ENCODE measurements at places on chromosomes 4 and X.

- DNase-seq = no peak
Observed at GRCh38 chrX:131895807-131896206, 127.3 kb upstream of the STK26 start.

DNA sequence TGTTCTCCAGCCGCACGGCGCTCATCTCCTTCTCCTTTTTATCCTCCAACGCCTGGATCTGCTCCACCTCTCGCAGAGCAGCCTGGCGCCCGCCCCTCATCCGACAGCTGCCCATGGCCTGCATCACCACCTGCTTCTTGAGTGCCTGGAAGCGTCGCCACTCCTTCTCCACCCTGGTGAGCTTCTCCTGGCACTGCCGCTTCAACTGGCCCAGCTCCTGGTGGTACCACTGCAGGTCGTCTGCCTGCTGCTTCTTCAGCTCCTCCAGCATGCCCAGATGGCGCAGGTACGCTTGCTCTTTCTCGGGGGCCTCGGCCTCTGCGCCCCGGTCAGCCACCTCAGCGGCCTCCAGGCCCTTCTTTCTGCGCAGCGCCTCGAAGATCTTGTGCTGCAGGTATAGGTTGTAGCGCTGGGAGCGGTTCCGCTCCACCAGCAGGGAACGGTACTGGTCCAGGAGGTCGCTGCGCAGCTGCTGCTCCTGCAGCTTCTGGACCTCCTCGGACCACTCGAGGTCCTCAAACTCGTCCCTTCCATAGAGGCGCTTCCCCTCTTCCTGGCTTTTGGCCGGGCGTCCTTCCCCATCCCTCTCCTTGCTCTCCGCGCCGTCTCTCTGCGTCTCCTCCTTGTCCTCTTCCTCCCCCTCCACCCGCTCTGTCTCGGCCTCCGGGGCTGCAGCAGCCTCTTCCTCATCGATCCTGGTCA is 1.2 kb upstream of the TADA2B start:
- no peak for DNase-seq

DNA sequence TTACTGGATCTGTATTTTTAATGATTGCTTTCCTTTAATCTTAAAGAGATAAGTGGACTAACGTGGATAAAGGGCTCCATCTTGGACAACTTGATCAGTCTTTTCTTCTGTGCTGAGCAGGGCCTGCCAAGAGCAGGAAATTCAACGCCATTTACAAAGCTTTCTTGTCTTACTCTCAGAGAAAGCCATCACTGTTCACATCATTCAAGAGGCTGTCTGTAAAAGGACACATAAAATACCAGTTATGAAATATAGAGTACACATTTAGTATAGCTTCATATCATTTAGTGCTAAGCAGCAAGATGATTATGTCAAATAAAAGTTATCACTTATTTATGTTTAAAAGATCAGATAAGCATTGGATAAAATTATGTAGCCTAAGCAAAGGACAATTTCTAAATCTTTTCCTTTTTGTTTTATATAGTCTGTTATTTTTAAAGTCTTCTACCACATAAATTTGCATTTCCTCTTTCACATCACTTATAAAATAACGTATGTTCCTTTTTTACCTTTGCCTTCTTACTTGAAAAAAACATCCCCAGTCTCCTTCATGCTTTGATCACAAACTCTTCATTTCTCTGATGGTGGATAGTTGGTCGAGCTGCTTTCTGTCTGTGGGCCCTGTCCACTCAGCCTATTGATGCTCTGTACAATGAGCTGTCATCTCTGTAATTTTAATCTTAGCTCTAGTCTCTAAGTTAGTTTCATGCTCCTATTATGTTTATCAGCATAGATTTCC is 2.1 kb upstream of the CCNG2 start:
- no peak for DNase-seq

DNA sequence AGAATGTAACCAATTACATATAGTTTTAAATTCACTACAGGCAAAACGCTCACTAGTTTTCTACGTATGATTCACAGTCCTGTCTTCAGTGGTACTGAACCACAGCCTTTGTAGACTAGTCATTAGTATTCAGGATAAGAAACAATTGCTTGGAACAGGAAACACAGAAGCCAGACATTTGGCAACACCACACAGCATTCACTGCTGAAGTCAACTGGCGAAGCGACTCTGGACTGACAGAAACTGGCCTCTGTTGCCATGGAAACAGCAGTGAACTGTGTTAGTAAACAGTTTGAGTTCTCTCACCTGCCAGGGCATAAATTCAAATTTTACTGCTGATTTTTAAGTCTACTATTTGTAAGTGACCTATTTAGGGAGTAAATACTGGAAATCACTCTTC is 57.6 kb downstream of the MAPK10 start:
- DNase-seq = no peak

DNA sequence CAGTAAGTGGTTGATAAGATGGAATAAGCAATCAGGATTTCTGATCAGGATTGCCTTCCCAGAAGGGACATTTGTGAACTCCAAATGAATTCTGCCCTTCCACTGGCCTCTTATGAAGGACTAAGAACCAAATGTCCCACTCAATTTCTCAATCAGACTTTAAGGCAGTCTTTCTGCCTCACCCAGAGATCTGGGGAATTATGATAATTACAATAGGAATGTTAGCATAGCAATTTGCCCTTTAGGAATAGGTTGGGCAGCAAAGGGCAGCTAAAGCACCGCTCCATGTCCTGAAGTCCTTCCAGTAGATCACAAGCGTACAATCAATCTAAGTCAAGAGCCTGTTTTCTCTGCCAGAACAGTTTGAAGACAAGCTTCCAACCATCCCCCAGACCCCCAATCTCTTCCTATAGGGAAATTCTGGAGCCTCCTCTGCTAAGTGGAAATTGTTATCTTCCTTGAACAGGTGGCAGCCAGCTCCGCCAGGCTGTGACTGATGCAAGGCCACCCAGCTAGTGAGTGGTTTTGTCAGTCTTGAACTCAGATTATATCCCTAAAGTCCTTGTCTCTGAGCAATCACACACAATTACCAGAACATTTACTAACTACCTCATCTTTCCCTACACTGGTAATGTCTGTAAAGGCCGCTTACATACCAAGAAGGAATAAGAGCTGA is 18.6 kb downstream of the NKX3-2 start:
- DNase-seq = no peak

DNA sequence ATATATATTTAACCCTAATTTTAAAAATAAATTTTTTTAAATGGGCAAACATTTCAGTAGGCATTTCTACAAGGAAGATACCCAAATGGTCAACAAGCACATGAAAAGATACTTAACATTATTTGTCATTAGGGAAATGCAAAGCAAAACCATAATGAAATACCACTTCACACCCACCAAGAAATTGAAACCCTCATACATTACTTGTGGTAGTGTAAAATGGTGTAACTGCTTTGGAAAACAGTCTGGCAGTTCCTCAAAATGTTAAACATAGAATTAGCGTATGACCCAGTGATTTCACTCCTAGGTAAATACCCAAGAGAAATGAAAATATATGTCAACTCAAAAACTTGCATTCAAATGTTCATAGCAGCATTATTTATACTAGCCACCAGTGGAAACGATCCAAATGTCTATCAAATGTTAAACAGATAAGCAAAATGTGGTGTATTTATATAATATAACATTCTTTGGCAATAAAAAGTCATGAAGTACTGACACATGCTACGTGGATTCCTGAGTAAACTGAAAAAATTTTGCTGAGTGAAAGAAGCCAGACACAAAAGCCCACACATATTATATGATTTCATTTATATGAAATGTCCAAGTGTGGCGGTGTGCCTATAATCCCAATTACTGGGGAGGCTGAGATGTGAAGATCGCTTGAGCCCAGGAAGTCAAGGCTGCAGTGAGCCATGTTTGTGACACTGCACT is 16.6 kb downstream of the TRIM2 start:
- no peak for DNase-seq

DNA sequence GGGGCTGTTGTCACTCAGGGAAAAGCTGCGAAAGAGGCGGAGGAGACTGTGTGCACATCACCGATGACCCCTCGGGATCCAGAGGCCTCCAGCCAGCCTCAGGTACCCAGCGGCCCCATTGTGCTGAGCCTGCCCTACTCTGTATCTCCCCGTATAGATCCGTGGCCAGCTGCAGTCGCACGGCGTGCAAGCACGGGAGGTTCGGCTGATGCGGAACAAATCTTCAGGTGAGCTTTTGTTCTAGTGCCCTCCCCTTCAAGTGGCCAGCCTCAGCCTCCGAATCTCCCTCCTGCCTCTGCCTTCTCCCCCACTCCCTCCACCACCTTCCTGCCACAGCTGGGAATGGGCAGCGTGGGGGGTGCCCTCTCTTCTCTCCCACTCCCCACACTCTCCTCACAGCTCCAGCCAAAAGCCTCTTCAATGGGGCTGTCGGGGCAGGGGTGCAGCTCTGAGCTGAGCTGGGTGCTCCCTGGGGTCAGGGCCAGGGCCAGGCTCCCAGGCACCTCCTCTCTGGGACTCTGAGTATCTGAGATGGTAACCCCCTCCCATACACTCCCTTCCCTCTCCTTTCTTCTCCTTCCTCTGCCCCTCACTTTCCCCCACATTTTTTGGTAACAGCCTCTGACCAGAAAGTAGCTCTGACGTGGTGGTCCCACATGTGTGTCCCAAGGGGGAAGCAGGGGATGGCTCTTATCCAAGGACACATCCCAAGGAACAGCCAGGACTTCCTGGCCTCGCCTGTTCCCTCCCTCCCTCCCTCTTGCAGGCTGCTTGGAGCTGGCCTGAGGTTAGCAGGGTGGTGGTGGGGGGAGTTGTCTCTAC is 20.4 kb upstream of the UBA1 start:
- DNase-seq = no peak

DNA sequence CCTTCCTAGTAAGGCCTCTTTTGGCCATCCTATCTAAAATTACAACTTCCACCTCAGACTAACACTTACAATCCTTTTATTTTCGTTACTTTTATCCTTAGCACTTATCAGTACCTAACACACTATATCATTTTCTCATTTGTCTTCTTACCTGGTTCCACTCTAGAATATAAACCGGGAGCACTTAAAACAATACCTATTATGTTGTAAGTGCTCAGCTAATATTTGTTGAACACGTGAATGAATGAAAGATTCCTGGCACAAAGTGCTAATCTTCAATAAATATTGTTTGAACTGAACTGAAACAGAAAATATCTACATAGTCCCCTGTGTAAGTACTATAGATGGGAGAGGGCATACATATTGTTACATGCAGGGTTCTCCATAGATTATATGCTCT is 14.4 kb downstream of the MGARP start:
- no peak for DNase-seq

GRCh38 chr4:155565776-155566175 is 100.9 kb upstream of the GUCY1A1 start:
- no peak for DNase-seq

- no peak for DNase-seq
Observed at GRCh38 chr4:7288751-7289523, 96.6 kb downstream of the SORCS2 start.

DNA sequence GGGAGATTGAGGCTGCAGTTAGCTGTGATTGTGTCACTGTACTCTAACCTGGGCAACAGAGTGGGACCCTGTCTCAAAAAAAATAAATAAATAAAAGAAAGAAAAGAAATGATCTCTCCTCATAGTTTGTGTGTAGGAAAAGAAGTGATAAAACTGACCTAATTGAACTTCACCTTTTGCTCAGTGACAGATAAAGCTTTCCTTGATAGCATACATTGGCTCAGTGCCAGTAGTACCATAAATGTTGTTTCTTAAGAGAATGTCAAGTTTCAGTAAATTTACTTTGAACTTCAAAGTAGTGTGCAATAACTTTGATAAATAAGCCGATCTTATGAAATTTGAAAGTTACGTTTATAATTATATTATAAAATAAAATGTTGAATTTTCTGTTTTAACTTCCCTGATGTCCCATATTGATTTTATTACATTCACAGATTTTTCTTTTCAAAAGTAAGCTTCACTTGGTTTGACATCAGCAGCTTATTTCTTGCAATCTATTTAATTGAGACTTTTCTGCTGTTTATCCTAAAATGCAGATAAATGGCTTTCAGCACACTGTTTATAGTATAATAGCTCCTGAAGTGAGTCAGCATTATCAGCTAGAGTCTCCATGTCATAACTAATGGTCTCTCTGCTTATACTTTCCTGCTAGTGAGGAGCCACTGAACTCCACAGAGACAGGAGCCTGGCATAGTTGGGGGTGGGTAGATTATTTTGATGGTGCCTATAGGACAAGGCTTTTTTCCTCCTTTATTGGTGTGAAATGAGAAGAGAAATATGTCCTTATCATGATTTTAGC is 330.1 kb downstream of the BMPR1B start:
- DNase-seq = no peak

- DNase-seq = no peak
Observed at GRCh38 chr4:3372264-3372932, 69.4 kb upstream of the HGFAC start.

- DNase-seq = no peak
Observed at GRCh38 chr4:91681544-91681943, 622.2 kb upstream of the GRID2 start.

Data from SK-N-MC (cell line).